HFFc6 (cell line): ENCODE measurements at places on chromosomes 13 and 19. TPM values are rescaled to one million over a fixed set of nuclear protein-coding genes. Genes with fewer than 3 reads are reported as not detected.

The IGFL4 gene
- total RNA-seq = not detected in 3 replicates

DNA sequence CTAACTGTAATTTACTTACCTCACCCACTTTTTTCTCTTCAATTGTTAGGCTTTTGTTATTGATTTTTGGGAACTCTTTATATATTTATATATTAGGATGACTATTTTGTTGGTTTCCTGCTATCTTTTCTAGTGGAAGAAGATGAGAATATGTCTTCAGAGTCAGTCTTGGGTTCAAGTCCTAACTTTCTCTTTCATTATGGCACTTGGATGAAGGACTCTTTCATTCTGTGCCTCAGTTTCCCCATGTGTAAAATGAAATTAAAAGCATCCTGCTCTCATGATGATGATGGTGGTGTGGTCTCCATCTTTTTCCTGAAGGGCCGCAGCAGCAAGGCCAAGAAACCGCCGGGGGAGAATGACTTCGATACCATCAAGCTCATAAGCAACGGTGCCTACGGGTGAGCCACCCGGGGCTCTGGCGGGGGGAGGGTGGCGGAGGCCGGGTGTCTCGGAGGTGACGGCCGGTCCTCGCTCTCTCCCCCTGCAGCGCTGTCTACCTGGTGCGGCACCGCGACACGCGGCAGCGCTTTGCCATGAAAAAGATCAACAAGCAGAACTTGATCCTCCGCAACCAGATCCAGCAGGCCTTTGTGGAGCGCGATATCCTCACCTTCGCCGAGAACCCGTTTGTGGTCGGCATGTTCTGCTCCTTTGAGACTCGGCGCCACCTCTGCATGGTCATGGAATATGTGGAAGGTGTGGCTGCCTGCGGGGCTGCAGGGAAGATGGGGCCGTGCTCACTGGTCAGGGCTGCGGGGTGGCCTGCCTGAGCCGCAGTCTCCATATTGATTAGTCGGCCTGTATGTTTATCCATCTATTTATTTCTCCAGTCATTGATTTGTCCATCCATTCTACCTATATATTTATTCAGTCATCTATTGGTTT is 20.0 kb downstream of the MAST1 start:
- no peak for DNase-seq

DNA sequence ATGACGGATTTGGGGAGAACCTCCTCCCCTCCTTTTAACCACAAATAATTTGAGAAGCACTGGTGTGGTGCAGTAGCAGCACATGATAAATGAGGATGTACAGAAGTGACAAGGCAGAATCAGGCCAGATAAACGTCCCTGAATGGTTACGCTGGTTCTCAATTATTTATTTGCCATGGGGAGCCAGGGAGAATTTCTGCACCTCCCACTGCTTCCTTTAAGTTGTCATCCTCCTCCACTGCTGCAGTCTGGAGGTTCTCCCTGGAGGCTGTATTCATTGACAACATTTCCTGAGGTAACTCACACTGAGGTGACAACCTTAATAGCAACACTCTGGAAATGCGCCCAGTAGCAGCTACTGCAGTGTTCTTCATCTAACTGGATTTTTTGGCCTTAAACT is 308.9 kb upstream of the SLITRK1 start:
- no peak for DNase-seq

The KIR3DL1 gene
- not detected in 3 replicates for total RNA-seq

DNA sequence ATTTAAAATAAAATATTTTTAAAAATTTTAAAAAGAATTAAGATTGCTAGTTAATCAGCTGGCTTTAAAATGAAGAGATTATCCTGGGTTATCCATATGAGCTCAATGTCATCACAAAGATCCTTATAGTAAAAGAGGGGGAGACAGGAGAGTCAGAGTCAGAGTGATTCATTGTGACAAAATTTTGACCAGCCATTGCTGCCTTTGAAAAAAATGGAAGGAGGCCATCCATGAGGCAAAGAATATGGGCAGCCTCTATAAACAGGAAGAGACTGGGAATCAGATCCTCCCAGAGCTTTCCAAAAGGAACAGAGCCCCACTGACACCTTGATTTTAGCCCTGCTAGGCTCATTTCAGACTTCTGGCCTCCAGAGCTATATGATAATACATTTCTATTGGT is 9.3 kb upstream of the RUBCNL start:
- no peak for DNase-seq

- DNase-seq = no peak
Measured at GRCh38 chr19:3149089-3149488, 13.3 kb downstream of the GNA15 start.

The TEKTIP1 gene
- total RNA-seq = 0.43 to 0.50 TPM in 2 of 3 replicates, not detected in the other

DNA sequence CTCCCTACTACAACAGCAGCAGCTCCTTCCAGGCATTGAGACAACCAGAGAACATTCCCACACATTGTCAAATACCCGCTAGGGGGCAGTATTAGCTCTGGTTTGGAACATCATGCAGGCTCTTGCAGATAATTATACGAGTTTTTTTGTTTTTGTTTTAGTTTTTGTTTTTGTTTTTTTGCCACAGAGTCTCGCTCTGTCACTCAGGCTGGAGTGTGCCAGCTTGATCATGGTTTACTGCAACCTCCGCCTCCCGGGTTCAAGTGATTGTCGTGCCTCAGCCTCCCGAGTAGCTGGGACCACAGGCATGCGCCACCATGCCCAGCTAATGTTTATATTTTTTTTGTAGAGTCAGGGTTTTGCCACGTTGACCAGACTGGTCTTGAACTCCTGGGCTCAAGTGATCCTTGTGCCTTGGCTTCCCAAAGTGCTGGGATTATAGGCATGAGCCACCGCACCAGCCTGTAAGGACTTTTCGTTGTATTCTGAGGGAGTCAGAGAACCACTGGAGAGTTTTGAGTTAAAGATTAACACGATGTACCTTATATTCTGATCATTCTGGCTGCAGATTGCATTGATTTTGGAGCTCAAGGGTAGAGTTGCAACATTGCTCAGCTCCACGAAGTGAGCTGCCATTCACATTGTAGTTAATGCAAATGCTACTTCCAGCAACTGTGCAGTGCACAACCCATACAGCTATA is 41.7 kb upstream of the CEACAM20 start:
- DNase-seq = peak; percentile 81

- no peak for DNase-seq
Measured at GRCh38 chr13:46169758-46170157, 12.2 kb downstream of the LCP1 start.

The TMEM59L gene
- 3.2 to 4.3 TPM (median 3.2 TPM) in 3 replicates for total RNA-seq

GRCh38 chr13:28585561-28585960 is 73.4 kb upstream of the POMP start:
- no peak for DNase-seq

DNA sequence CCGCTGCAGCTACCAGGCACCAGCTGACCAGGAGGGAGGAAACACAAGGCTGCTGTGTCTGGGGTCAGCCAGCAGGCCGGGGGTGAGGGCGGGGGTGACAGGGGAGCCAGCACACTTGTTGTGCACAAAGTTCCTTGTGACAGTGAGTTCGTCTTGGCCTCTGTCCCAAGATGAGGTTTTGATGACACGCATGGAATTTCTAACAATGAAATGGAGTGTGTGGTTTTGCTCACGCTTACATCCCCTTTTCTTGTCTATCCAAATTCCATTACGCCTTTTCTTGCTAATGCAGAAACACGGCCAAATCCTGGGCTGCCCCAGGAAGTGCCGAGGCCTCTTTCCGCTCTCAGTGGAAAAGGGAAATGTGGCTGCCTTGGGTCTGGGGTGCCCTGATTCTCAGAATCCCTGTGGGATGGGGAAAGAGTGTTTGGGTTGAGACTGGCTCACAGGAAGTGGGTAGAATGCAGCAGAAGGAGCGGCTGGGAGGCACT is 73.8 kb downstream of the GADD45B start:
- peak; percentile 76 for DNase-seq

- no peak for DNase-seq
Measured at GRCh38 chr13:96243376-96243775, 153.5 kb downstream of the HS6ST3 start.

The ZNF616 gene
- 9.4 and 12.7 TPM in 2 replicates for total RNA-seq

DNA sequence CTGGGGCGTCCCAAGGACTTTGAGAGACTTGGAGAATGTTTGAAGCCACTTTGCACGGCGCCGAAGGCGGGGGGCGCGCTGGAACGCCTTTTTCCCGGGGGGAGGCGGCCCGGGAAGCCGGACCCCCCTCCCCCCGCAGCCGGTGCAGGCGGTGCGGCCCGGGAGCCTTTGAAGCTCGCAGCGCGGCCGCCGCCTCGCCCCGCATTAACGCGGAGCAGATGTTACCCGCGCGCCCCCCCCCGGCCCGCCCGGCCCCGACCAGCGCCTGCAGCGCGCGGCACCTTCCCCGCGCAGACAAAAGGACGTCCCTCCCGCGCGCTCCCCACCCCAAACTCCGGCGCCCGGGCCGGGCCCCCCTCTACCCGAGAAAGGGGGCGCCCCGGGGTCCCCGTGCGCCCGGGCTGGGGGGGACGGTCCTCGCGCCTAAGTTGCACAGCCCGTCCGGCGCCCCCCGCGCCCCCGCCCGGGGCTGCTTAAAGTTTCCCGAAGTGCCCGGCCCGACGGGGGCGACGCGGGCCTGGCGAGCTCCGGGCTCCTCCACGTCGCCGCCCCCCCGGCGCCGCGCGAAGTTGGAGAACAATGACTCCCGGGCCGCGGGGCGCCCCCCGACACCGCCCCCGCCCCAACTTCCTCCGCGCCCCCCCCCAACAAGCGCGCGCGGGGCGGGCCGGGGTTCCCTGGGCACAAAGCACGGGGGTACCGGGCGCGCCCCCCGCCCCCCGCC is 685 bp downstream of the TCF3 start:
- DNase-seq = no peak

The FFAR3 gene
- not detected in 3 replicates for total RNA-seq

The BIVM gene
- total RNA-seq = 18.9 to 24.7 TPM (median 20.0 TPM) in 3 replicates

DNA sequence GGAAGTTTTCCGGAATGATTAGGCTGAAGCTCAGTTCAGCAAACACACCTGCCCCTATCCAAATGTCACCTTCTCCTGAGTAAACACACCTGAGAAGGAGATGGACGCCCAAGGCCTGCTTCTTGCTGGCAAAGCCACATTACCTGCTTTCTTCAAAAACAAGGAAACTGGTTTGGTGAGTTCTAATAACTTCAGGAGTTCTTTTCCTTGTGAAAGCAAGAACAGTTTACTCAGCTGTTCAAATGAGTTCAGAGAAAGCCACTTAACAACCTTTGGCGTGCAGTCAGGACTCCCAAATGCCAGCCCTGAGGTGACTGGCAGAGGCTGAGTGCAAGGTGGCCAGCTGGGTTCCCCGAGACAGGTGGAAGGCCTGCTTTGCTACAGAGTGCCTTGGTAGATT is 160.5 kb downstream of the STK24 start:
- DNase-seq = no peak

DNA sequence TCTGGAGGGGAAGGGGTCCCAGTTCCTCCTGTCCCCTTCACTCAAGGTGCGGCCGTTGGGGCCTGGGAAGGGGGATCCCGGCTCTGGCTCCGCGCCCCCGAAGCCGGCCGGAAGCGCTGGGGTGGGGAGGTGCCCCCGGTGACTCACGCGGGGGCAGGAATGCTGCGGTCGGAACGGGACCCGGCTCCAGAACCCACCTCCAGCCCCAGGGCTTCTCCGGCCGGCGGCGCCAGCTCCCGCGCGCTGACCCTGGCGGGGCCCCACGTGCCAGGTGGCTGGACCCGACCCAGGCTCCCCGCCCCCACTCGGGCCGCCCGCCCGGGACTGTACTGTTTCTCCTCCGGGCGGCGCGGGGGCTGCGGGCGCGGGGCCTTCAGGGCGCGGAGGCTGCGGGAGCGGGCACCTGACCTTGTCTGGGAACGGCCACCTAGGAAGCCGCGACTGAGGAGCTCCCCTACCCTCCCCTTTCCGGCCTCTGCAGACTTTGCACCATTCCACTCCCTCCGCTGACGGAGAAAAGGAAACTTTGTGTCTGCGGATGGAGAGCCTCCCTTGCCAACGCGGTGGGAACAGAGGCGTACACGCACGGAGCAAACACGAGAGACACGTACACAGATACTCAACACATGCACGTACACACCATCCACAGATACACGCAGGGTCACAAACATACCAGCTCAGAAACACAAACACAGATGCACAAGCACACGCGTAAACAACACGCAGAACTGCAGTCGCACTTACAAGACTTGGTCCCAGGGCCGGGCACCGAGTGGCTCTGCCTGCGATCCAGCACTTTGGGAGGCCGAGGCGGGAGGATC is 7.2 kb downstream of the AXL start:
- DNase-seq = peak; percentile 87

DNA sequence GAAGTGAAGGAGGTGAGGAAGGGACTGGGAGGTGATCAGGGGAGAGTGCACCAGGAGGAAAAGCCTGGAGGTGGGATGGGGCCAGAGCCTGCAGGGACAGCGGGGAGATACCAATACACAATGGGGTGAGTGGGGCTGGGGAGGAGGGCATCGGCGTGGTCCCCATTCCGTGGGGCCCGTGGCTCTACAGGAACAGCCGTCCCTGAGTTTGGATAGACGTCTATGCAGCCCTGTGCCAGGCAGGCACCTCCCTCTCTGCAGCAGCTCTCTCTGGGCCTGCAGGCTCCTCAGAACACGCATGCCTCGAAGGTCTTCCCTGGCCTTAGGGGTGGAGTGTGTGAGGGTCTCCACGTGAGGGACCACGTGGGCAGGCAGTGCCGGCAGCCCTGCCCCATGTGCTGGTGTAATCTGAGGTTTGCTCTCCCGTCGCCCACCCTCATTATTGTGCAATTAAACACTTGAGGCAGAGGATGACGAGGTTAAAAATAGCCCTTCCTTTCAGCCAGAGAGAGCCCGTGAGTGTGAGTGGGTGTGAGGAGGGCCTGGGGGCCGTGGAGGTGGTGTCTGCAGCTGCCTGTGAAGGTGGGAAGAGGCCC is 16.5 kb downstream of the C2CD4C start:
- no peak for DNase-seq

- DNase-seq = no peak
Measured at GRCh38 chr13:85833921-85834320, 34.7 kb upstream of the SLITRK6 start.

DNA sequence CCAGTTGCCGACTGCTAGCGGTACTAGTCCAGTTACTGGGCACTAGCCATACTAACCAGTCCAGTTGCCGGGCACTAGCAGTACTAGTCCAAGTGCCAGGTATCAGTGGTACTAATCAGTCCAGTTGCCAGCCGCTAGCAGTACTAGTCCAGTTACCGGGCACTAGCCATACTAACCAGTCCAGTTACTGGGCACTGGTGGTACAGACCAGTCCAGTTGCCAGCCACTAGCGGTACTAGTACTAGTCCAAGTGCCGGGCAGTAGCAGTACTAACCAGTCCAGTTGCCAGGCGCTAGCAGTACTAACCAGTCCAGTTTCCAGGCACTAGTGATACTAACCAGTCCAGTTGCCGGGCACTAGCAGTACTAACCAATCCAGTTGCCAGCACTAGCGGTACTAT is 124.1 kb upstream of the MCF2L start:
- no peak for DNase-seq

- DNase-seq = no peak
Measured at GRCh38 chr13:108363666-108364065, 94.1 kb downstream of the TNFSF13B start.

The TDRD12 gene
- 0.05 to 0.18 TPM in 2 of 3 replicates, not detected in the other for total RNA-seq

- no peak for DNase-seq
Measured at GRCh38 chr19:51978882-51979281, 7.8 kb downstream of the ZNF350 start.

GRCh38 chr19:45739498-45740439 is 6.5 kb downstream of the MEIOSIN start:
- no peak for DNase-seq
